ENCODE measurements at places on chromosomes 7 and 10.

DNA sequence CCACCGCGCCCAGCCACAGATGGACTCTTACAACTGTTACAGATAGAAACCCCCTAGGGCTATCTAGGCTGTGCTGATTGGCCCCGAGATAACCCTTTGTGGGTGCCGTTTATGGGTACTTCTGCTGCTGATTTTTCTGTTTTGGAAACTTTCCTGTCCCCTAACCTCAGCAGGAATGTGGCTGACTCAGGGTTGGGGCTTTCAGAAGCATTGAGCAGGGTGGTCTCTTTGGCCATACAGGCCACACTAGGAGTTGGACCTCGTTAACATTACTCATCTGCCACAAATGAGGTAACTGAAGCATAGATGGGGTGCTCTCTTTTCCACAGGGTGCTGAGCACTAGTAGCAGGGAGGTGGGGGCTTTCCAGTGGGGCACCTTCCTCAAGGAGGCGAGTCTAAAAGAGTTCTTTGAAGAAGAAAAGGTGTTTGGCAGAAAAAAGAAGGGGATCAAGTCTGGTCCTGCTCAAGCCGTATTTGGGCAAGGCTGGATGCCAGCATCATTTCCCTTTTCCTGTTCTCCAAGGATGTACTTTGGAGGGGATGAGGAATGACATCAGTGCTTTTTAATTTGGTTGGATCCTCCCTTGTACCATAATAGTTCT lies 6.4 kb downstream of the ZSCAN25 start:
- DNase-seq: no peak

- no peak for DNase-seq
These were observed 2.2 kb downstream of the PDZD7 start for GRCh38 chr10:101028446-101029337.

GRCh38 chr10:35369049-35369611 lies 32.8 kb downstream of the CCNY start:
- no peak for DNase-seq

- no peak for DNase-seq
These were observed 14.2 kb upstream of the PRKAR1B start for GRCh38 chr7:741191-741671.

DNA sequence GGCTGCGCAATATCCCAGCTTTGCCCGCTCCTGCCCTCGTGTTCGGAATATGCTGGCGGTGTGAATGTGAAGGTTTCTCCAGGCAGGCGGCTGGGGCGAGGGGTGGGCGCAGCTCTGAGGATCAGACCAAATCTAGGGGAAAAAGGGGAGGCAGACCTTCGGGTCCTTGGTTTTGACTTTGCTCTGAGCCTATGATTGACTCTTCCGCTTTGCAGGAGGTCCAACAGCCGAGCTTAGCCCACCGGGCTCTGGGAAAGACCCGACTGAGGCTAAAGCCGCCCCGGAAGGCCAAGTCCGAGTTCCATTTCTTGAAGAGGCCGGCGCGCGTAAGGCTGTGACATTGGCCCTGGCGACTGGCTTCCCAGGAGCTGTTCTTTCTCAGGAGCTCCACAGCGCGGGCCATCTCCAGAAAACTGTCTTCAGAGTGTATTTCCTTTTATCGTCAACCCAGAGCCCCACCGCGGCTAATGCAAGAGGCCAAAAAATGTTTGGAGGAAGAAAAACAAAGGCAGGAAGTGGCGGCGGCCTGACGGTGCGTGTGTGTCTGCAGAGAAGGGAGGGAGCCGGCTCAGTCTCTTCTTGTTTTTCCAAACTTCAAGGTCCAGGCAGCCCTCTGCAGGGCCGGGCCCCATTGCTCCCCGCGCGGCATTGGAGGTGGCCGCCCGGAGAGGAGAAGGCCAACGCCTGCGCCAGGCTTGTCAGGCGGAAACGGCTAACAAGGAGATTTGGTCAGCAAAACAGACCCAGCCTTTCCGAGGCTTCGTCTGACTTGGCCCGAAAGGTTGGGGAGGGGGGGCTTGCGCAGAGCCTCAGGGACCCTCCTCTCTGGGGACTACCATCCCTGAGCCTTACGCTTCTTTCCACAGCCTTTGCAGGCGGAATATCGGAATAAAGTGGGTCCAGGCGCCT lies 3.6 kb upstream of the HOXA11 start:
- no peak for DNase-seq

- DNase-seq: no peak
These were observed 661.5 kb downstream of the MAGI2 start for GRCh38 chr7:78792006-78792405.
